ENCODE measurements at places on chromosomes 6 and 20.
A peak's percentile ranks its signal among the peaks of the same experiment; 100 is the strongest.

DNA sequence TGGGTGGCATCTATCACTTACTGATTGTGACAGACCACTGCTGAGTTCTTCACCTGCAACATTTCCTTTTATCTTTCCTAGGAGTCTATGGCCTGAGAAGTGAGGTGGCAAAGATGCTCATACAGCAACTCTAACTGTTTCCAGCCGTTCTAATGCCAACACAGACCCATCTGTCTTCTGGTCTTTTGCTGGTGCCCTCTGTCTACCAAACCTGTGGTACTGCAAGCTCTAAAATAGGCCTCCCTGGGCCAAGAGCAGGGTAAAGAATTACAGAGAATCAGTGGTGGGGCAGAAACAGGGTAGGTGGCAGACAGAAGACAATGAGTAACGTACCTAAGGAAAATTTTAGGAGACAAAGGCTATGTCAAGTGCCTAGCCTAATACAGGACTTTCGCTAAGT is 611.0 kb upstream of the FLRT3 start:
- no peak for DNase-seq

- no peak for DNase-seq
These were observed 142.2 kb downstream of the WDR27 start for GRCh38 chr6:169559592-169559991.

- peak; percentile 46 for DNase-seq
These were observed 37.6 kb upstream of the SUPT3H start for GRCh38 chr6:45415315-45415714.

DNA sequence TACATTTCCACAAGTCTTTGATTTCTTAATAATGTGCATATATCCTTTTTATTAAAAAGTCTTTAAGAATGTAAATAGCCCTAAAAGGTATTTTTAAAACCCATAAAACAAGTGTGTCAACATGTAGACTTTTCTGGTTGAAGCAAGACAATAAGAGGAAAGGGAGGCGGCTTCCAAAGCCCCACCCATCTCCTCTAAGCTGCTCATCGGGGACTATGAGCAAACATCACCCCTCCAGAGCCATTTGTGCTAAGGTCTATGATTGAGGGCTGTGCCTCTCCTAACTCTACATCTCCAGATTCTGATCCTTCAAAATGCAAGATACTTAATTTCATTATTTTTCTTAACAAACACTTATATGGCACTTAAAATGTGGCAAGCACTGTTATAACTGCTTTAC is 2.5 kb upstream of the NAA20 start:
- no peak for DNase-seq

DNA sequence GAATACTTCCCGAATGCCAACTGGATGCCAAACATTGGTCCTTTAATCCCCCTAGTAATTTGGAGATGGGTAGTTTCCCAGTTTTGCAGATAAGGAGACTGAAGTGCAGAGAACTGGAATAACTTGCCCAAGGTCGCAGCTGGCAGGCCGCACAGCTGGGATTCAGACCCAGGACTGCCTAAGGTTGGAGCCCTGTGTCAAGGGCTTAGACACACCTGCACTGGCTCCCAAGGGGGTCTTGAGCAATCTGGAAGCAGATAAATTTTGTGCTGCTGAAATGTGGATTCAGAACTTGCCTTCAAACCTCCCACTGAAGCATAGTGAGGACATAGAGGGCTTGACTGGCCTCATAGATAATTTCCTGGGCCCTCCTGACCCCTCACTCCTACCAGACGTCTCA is 30.5 kb downstream of the FOXP4 start:
- DNase-seq = no peak

- peak; percentile 81 for DNase-seq
These were observed at the start of gene BTBD3 for GRCh38 chr20:11917663-11918062. Gene BTBD3, plus strand, starts transcription at chr20:11917893. Its CDS starts 383 bp downstream, at chr20:11918276.

GRCh38 chr6:44497807-44498206 is 110.3 kb downstream of the CDC5L start:
- DNase-seq = no peak

DNA sequence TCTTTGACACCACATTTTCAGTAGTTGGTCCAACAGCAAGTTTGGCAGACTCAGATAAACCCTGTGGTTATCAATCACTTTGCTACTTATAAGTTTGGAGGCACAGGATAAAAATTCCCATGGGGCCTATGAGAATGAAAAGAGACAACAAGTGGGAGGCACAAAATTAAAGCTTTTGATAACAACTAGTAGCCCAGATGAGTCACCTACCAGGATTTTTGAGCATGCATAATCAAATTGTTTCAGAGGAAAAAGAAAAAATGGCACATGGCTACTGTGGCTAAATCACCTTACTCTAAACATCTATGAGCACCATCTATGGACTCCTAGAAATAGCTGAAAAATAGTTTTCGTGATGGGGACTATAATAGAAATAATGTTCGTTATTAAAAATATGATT is 40.8 kb upstream of the BMP5 start:
- no peak for DNase-seq

DNA sequence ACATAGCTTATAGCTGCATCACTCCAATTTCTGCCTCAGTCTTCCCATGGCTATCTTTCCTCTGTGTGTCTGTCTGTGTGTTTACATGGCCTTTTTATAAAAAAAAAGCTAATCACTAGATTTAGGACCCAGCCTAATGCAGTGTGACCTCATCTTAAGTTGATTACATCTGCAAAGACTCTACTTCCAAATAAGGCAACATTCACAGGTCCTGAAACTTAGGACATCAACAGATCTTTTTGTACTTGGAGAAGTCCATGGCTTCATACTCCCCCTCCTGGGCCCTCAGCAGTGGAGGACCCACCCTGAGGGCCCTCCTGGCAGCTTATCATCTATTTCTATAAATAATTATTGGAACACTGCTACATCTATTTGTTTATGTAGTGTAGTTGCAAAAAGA is 146.1 kb downstream of the LMBRD1 start:
- no peak for DNase-seq

- DNase-seq = no peak
These were observed 243.8 kb upstream of the PMEPA1 start for GRCh38 chr20:57953638-57954037.

GRCh38 chr20:3328501-3328900 is 79.0 kb downstream of the DNAAF9 start:
- DNase-seq = no peak

DNA sequence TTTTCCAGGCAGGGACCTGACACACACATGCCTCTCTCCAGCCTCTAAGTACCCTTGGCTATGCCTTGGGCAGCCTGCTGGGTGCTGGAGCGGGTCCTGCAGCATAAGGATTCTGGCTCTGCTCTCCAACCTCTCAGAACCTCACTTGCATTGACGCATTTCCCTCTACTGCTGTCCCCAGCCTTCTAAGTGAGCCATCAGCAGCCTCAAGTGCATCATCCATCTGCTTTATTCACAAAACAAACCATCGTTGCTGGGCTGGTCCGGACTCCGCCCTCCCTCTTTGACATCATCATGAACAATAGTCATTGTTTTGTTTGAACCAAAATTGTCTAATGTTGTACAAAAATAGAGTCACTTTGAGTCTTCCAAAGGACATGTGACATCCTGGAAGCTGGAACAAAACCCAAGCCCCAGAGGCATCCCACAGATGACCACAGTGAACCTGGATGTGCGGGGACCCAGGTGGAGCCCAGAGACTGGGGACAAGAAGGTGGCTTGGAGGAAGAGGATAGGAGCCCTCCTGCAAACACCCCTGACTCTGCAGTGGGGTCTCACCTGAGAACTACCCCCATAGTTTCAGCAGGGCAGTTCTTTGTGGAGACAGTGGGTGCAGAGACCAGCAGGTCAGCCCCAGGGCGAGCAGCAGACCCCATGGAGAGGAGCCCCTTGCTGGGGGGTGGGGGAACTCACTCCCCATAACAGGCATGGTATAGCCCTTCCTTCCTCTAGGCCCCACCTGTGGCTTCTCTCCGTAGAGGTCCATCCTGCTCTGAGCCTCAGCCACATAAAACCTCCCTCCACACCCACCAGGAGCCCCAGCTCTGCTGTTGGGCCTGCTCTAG is 230.1 kb downstream of the SYNDIG1 start:
- no peak for DNase-seq

- DNase-seq = no peak
These were observed 224.2 kb downstream of the NFATC2 start for GRCh38 chr20:51318058-51318949.

DNA sequence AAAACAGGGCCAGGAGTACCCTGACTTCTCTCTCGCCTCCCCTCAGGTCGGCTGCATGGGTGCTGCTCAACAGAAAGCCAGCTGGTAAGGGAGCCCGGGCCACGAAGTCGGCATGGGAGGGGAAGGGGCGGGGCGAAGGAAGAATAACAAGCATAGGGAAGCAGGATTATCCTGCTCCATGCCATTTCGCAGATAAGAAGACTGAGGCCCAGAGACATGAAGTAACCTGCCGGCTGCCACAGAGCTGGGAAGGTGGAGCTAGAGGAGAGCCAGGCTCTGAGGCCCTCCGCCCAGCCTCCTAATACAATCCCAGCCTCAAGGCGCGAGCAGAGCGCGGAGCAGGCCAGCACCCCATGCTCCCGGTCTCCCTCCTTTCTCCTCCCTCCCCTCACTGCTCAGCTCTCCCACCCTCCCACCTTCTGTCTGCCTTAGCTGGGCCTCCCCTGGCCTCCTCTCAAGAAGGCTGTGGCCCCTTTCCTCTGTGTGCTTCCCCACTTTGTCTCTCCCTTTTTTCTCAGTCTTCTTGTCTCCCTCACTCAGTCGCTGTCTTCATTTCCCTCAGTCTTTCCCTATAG is 13.2 kb upstream of the HMGA1 start:
- DNase-seq = peak; percentile 39

GRCh38 chr6:17851001-17851719 is 136.3 kb downstream of the KIF13A start:
- DNase-seq = no peak

GRCh38 chr20:44896583-44896982 is 11.1 kb downstream of the YWHAB start:
- no peak for DNase-seq

- DNase-seq = peak; percentile 80
These were observed 499.1 kb upstream of the MAN1A1 start for GRCh38 chr6:119848696-119849095.

GRCh38 chr20:38170826-38171674 is 6.0 kb upstream of the TGM2 start:
- DNase-seq = no peak

DNA sequence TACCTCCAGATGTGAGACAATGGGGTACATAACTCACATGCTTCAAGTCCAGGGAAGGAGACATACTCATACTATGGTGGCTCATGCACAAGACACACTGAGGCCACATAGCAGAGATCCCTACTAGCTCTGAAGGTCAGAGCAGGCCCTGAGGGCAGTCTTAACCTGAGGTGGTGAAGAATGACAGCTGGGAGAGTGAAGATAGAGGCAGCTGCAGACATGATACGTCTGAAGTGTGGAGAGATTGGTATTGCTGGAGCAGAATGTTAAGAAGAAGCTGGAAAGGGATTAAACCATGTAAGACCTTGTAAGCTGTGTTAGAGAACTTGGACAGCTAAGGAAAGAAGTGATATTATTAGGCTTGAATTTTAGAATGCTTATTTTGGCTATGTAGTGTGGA is 32.9 kb downstream of the PGM3 start:
- DNase-seq = no peak

DNA sequence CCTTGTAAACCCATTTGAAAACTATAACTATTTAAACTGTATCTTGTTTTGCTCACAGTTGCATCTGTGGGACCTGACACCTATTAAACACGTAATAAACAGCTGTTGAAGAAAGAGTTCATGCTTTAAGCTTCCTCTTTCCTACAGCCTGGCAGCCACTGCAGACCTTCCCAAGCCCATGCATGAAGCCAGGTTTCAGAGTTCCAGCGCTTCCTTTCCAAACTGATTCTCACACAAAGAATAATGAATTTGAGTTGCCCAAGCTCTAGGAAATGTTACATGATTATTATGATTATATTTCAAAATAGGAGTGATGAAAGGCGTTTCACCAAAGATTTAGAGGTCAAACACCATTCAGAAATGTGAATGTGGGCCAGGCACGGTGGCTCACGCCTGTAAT is 3.7 kb downstream of the AGPAT4 start:
- DNase-seq = no peak

- no peak for DNase-seq
These were observed 10.5 kb upstream of the TAB2 start for GRCh38 chr6:149306967-149307366.

DNA sequence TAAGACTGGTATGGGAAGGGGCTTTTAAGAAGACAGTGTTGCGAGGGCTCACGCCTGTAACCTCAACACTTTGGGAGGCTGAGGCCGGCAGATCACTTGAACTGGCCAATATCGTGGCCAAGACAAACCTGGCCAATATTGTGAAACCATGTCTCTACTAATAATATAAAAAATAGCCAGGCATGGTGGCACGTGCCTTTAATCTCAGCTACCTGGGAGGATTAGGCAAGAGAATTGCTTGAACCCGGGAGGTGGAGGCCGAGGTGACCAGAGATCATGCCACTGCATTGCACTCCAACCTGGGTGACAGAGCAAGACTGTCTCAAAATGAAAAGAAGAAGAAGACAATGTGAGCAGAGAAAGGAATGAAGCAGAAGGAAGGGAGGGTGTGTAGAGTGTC is 242.2 kb downstream of the TSHZ2 start:
- DNase-seq = no peak

- DNase-seq = no peak
These were observed 20.0 kb upstream of the PHF3 start for GRCh38 chr6:63615590-63615989.

GRCh38 chr6:86706449-86706848 is 230.9 kb upstream of the HTR1E start:
- DNase-seq = peak; percentile 33

- no peak for DNase-seq
These were observed 44.5 kb upstream of the STMND1 start for GRCh38 chr6:17057322-17057721.

DNA sequence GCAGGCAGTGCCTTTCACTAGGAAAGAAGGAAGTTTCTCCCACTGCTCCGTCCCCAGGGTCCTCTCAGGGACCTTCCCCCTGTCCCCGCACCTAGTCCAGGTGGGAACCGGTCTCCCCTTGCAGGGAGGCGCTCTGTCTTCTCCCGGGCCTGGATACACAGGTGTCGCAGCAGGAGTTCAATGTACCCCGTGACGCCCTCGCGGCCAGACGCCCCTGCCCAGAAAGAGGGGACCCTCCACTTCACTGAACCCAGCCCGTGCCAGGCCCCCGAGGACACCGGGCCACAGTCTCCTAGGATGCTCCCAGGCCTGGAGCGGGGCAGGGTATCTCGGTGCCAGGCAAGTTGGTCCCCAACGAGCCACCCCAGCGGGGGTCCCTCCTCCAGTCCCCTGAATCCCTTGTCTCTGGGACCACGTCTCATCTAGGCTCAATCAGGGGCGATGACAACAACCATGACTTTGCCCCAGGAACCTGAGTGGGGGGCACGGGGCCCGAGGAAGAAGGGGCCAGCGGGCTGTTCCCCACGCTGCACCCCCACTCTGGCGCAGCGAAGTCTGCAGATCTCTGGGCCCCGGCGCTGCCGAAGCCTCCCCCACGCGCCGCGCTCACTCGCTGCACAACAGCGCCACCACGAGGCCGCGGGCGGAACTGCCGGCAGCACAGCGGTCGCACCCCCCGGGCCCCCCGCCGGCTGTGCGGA is 103.0 kb downstream of the EDN3 start:
- peak; percentile 58 for DNase-seq

- no peak for DNase-seq
These were observed 129.8 kb upstream of the PRND start for GRCh38 chr20:4591975-4592315.

GRCh38 chr20:444862-445426 is 17.4 kb downstream of the TBC1D20 start:
- no peak for DNase-seq

- no peak for DNase-seq
These were observed 143.7 kb downstream of the SYNDIG1 start for GRCh38 chr20:24612799-24613775.

Measured in NCI-H526 (cell line).